RWPE2 (cell line): ENCODE measurements at places on chromosomes 4 and X.
A peak's percentile ranks its signal among the peaks of the same experiment; 100 is the strongest.

GRCh38 chrX:149937871-149938426 is 342 bp downstream of the EOLA2 start:
- no peak for DNase-seq

DNA sequence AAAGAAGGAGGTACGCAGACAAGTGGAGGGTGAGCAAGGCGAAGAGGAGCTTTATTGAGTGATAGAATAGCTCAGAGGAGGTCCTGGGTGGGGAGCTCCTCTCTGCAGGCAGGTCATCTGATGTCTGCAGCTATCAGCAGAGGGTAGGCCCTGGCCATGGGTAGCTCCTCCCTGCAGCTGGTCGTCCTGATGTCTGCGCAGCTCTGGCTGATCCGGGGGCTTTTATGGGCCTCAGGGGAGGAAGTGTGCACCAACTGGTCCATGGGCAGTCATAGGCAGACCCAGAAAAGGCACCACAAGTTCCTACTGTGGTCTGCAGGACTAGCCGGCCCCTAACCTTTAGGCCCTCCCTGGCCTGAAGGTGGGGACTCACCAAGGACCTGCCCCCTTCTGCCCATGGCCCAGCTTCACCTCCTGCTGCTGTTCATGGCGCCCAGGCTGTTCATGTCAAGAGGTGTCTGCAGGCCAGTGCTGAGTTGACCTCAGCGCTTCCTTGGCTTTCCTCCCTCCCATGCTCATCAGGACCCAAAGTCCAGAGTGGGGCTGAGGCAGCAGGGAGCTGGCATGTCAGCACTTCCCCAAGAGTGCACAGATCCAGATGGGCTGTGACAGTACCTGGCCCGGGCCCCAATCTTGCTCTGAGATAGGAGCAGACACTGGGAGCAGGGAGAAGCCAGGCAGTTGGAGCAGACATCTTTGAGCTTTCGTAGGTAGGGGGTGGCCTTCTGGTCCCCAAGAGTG is 46.1 kb downstream of the ARAP2 start:
- peak; percentile 38 for DNase-seq

DNA sequence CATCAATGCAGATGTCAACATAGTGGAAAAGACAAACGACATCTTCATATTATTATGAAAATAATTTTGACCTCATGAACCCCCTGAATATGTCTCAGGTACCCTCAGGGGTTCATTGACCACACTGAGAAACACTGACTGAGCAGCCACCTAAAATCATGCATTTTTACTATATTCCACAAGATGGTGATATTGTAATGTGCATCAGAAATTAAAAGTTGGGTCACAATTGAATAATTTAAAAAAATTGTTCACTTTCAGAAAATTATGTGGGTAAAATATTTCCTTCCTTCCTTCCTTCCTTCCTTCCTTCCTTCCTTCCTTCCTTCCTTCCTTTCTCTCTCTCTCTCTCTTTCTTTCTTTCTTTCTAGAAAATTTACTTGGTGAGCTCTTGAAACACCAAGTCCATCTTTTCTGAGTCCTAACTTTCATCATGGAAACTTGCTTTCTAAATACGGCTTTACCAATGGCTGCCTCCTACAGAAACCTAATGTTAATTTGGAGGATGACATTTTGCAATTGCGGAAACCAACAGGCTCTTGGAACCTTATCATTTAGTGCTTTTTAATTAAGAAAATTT is 103.6 kb downstream of the RTL3 start:
- no peak for DNase-seq

- DNase-seq, result no peak
These were observed 10.7 kb downstream of the RGS12 start for GRCh38 chr4:3303565-3303824.

GRCh38 chr4:40493160-40493559 is 136.5 kb downstream of the RBM47 start:
- no peak for DNase-seq

DNA sequence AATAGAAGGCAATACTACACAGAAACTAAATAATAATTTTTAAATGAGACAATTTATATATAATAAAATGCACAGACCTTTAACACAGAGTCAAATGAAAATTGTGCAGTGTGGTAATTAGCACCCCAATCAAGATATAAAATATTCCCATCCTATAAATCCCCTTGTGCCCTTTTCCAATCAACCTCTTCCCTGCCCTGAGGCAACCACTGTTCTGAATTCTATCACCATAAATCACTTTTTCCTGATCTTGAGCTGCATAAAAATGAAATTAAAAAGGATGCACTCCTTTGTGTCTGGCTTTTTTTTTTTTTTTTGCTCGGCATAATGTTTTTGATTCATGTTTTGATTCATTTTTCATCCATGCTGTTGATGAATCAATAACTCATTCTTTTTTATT is 107.0 kb downstream of the ATP8A1 start:
- DNase-seq, result no peak

DNA sequence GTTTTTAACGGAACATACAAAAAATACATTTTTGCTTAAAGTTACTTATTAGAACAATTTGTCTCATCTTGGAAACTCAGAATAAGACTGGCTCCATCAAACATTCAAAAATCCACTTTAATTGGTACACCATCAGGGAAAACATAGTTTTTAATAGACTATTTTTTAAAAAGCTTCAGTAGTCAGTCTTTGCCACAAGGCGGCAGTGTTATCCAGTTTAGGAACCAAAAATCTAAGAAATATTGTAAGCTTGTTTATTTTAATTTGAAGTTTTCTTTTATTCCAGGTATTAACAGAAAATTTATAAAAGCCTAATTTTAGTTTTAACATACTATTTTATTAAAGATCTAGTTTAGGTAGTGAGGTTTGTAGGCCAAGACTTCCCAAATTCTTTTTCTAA is 107.7 kb downstream of the APOOL start:
- no peak for DNase-seq

DNA sequence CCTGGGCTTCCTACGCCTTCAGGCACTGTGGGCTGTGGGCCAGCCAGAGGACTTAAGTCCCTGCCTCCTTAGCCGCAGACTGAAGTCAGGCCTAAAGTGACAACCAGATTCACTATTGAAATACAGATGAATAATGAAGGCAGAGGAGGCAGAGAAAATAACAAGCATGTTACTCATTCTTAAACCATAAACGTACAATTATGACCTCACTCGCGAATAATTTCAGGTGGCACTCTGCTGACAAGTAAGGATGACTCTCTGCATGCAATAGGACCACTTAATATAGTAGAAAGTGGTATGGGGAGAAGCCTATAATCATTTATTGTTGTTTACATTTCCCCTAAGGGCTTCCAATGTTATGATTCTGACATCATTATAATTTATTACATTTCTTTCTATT is 409.2 kb upstream of the FGF13 start:
- DNase-seq, result no peak

- DNase-seq, result no peak
These were observed 59.8 kb upstream of the GPM6B start for GRCh38 chrX:13876652-13877051.

GRCh38 chrX:290476-291166 is 9.4 kb downstream of the PLCXD1 start:
- DNase-seq, result peak; percentile 67

DNA sequence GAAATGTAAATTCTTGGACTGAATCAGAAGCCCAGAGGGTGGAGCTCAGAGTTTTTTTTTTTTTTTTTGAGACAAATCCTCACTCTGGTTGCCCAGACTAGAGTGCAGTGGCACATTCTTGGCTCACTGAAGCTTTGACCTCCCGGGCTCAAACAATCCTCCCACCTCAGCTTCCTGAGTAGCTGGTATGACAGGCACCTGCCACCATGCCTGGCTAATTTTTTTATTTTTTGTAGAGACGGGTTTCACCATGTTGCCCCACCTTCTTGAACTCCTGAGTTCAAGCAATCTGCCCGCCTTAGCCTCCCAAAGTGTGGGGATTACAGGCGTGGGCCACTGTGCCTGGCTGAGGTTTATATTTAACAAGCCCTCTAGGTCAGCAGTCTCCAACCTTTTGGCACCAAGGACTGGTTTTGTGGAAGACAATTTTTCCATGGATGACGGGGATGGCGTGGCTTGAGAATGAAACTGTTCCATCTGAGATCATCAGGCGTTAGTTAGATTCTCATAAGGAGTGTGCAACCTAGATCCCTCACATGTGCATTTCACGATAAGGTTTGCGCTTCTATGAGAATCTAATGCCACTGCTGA is 76.7 kb downstream of the FHIP1A start:
- DNase-seq, result no peak

DNA sequence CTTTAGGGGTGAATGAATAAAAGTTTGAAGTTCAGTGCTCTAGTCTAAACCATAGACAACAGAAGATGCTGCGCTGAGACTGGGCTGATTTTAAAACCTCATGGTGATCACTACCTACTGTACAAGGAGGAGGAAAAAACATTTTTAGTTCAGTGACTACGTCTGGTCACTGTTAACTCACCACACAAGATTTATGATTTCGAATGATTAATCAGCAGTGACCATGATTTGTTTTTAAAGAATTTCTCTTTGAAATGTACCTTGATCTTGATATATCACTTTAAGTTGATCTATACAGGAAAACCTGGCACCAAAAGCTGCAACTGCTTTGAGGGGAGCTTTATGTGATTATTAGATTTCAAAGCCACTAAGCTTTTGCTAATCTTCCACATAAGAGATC is 286.3 kb downstream of the PDGFC start:
- no peak for DNase-seq

GRCh38 chr4:94571715-94572114 is 120.0 kb downstream of the PDLIM5 start:
- no peak for DNase-seq

DNA sequence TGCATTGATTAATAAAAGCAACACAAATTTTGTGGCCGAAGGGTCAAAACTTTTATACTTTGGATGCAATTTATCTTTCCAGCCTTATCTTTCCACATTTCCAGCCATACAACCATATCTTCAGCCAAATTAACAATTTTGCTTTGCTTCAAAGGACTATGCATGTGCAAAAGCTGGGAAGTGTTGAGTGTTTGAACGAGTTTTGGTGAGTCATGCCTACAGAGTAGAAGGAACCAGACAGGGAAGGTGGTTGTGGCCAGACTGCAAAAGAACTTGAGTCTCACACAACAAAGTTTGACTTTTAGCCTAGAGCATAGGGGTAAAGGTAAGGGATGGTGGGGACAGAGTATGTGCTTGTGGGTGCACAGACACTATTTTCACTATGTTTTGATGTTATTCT is 53.0 kb upstream of the GABRA2 start:
- DNase-seq, result no peak

GRCh38 chrX:57453901-57454300 is 137.9 kb upstream of the ZXDB start:
- DNase-seq, result no peak

- no peak for DNase-seq
These were observed 549 bp upstream of the XG start for GRCh38 chrX:2751291-2751690.

GRCh38 chrX:93874554-93874953 is 200.5 kb downstream of the FAM133A start:
- no peak for DNase-seq

GRCh38 chr4:14321723-14322122 is 680.6 kb upstream of the CPEB2 start:
- no peak for DNase-seq

DNA sequence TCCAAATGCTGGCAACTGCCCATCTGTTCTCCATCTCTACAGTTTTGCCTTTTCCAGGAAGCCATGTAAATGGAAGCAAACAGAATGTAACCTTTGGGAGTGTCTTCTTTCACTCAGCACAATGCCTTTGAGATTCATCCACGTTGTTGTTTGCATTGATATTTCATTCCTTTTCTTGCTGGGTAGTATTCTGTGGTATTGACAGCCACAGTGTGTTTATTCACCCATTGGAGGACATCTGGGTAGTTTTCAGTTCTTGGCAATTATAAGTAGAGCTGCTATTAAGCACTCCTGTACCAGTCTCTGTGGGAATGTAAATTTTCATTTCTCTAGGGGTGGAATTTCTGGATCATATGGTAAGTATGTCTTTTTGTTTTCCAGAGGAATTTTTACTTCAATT is 194.3 kb upstream of the RPS6KA3 start:
- DNase-seq, result no peak

GRCh38 chr4:180790471-180790870 is 1452.7 kb upstream of the TENM3 start:
- DNase-seq, result no peak

- DNase-seq, result no peak
These were observed 52.7 kb downstream of the IRF2 start for GRCh38 chr4:184421533-184422155.

- no peak for DNase-seq
These were observed 65.9 kb upstream of the OGT start for GRCh38 chrX:71466979-71467523.

DNA sequence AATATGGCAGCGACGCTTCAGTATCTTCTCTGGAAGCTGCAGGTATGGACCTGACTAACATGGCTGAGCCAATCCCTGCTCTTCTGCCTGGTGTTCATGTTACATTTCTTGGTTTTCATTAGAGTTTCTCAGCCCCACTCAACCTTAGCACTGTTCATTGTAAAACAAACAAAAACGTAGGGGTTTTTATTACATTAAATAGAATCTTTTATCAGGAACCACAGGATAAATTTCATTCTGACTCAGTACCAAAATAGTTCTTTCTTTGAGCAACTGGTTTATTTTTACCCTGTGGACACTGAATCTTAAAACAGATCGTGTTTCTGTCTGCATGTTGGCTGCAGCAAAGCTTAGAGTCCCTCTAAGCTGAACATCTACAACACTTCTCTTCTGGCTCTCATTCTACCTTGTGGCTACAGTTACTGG is 27.1 kb downstream of the FHIP1A start:
- no peak for DNase-seq

DNA sequence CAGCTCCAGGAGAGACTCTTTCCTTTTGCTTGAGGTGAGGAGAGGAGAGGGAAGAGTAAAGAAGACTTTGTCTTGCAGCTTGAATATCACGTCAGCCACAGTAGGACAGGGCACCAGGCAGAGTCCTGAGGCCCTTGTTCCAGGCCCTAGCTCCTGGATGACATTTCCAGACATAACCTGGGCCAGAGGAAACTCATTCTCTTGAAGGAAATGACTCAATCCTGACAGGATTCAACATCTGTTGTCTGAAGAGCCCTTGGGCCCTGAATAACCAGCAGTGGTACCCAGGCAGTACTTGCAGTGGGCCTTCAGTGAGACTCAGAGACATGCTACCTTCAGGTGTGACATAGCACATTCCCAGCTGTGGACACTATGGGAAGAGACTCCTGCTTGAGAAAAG is 62.8 kb downstream of the FGF16 start:
- no peak for DNase-seq
